ENCODE measurements at places on chromosomes 4 and X.

GRCh38 chrX:129984111-129984958, 1.9 kb downstream of the BCORL1 start:
- DNase-seq: no peak

GRCh38 chrX:137545711-137546651, 19.9 kb upstream of the ZIC3 start:
- no peak for DNase-seq

GRCh38 chrX:136199365-136199764, 51.8 kb downstream of the MAP7D3 start:
- DNase-seq: no peak

DNA sequence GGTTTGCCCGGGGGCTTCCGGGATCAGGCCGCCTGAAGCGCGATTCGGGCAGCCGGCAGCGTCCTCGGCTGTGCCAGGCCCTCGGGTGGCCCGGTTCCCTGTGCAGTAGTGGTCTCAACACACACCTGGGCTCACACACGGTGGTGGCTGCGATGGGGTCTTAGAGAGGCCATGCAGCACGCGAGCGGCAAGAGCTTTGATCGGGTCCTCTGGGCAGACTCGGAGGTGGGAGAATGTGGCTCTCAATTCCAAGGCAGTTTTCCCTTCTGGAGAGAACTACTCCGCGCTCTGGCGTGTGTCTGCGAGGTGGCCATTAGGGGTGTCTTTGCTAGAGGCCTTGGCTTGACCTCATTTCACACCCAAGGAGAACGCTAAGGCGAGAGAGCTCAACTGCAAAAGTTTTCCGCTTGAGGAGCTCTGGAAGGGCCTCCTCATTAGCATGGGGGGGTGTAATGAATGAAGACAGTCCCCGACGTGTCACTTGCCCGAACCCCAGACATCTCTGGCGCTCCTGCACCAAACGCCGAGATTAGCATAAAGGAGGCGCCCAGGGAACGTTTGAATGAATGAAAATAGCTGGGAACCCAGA, 771 bp upstream of the RBPJ start:
- DNase-seq: no peak

DNA sequence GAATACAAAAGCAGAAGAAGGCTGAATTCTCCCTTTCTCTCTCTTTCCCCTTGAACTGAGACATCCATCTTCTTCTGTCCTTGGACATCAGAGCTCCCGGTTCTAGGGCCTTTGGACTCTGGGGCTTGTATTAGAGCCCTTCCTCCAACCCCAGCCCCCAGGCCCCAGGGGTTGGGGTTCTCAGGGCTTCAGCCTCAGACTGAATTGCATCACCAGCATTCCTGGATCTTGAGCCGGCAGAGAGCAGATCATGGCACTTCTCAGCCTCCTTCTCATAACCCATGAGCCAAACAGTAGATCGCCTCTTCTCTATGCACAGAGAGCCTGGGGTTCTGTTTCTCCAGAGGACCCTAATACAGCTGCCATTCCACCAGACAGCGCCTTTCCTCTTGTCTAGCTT, 25.3 kb upstream of the CLDN24 start:
- DNase-seq: no peak

DNA sequence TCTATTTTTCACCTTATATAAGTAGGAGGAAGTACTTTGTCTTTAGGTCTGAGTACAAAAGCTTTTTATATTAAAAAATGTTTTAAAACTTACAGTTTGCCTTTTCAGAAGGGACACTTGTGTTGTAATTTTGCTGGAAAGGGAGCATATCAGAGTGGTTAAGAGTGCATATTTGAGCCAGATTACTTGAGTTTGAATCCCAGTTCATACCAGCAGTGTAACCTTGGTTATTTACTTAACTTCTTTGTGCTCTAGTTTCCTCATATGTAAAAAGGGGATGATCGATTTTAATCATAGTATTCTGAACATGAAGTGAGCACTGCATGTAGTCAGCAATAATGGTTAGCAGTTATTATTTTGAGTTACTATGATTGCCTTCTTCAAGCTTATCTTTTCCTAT, 78.3 kb upstream of the SLC4A4 start:
- DNase-seq: no peak

DNA sequence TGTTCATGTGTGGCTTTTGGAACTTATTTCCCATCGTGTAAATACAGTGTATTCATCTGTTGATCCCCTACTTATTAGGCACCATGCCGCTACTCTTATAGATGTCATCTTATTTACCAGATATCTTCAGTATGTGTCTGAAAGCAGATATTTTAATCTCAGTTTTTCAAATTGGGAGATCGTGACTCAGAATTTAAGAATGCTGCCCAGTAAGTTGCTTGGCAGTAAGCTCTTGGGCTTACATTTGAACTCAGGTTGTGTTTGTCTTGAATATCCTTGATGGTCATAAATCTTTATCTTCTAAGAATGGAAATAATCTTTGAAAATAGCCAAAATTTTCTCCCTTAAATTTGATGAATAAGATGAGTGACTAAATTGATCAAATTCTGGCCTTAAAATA, 45.9 kb upstream of the RPA4 start:
- DNase-seq: no peak

GRCh38 chr4:93896516-93896915, 68.0 kb downstream of the ATOH1 start:
- DNase-seq: no peak

DNA sequence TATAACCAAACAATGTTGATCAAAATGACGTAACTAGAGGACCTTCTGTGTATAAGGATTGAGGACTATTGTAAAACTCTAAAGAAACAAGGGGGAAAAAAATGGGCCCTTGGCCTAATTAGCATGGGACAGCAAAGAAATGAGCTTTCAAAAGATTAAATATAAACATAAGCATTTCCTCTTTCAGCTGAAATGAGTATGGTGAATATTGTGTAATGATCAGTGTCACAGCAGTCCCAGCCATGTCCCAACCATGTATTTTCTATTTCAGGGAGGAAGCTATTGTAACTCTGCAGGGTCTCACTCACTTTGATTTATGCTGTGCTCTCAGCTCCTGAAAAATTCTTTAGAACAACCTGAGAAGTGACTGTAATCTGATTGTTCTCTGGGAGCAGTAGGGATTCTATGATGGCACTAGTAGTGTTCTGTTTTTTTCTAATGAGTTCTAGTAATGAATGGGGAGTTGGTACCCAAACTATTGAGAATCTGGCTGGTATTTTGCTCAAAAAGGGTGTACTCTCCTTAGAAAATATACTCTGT, 25.8 kb downstream of the ANXA10 start:
- no peak for DNase-seq

DNA sequence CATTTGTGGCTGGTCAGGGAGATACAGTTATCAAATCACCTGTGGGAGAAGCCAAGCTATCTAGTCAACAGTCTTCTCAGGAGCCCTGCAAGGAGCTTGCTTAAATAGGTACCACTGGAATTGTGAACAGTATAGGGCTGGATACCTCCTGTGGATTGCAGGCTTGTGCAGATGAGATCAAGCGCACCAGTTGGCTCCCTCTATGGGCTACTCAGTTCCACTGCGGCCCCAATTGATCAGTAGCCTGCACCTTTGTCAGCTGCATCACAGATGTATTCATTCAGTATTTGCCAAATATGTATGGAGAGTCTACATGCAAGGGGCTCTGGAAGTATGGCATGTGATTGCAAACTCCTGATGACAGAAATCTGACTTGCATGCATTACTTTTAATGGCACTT, 28.6 kb downstream of the TEX13A start:
- DNase-seq: no peak

- no peak for DNase-seq
These were observed 16.2 kb downstream of the GPAT3 start for GRCh38 chr4:83552083-83552482.

GRCh38 chrX:74419864-74420195, 1.5 kb upstream of the SLC16A2 start:
- no peak for DNase-seq

DNA sequence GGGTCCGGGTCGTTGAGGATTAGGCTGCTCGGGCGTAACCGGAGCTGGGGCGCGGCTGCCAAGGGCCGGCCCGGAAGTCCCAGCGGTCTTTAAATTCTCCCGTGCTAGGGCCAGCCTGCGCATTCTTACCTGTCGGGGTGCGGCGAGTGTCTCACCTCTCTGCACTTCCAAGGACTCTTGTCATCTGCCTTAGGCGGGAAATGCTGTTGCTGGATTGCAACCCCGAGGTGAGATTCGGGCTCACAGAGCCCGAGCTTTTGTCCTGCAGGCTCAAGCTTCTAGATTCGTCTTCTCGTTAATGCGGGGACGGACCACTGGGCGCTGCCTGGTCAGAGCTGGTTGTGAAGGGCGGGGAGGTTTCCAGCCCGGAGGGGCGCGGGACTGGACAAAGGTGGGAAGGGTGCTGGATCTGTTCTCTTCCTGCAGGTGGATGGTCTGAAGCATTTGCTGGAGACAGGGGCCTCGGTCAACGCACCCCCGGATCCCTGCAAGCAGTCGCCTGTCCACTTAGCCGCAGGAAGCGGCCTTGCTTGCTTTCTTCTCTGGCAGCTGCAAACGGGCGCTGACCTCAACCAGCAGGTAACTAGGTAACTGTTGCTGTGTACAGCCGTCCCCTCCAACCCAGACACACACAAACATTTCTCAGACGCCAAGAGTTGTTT, at the start of gene ANKRD37:
TSS of gene ANKRD37 (plus strand) at position 118 of the 662 bp plus-strand sequence. CDS start at position 201, 83 bp downstream.
- DNase-seq: no peak

DNA sequence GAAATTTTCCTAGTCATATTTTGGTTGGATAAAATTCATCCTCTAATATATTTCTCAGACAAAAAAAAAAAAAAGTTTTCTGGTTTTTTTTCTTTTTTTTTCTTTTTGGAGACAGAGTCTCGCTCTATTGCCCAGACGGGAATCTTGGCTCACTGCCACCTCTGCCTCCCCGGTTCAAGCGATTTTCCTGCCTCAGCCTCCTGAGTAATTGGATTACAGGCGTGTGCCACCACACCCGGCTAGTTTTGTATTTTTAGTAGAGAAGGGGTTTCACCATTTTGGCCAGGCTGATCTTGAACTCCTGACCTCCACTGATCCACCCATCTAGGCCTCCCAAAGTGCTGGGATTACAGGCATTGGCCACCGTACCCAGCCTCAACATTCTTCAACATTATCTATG, 432.7 kb upstream of the PABPC4L start:
- DNase-seq: no peak

GRCh38 chr4:154877110-154877760, 96.2 kb downstream of the RBM46 start:
- no peak for DNase-seq

DNA sequence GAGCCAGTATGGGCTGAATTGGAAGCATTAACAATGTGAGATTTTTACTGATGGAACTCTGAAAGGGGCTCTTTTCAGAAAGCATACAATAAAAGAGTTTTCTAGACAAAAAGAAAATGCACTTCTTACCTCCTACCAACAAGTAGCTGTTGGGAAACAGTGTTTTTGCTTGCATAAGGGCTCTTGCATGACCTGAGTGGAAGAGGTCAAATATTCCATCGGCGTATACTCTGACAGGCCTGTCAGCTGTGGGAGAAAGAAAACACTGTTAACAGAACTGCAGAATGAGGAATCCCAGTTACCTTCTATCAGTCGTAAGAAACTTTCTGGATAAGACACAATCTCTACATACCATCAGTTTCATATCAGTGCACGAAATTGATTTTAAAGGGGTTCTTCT, 39.5 kb downstream of the PCYT1B start:
- DNase-seq: no peak

GRCh38 chr4:17817027-17817426, 6.2 kb downstream of the NCAPG start:
- DNase-seq: no peak

GRCh38 chrX:34770511-34770910, 113.4 kb upstream of the TMEM47 start:
- no peak for DNase-seq

GRCh38 chr4:173461170-173461569, 62.3 kb upstream of the SCRG1 start:
- no peak for DNase-seq

DNA sequence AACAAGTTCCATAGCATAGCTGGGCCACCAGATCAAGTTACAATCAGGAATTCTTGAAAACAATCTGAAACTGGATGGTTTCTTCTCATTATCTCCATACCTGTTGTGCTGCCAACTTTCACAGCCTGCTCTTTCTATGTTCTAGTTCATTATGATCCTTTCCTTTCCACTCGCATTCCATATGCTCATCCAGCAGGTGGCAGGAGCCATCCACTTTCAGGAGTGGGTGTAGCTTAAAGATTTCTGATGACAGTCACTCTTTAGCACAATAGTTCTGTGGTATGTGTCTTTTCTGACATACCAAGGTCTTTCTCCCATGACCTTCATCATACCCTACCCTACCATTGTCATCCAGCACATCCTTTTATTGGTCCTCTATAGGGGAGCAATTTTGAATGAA, 46.4 kb downstream of the PAGE2 start:
- no peak for DNase-seq

DNA sequence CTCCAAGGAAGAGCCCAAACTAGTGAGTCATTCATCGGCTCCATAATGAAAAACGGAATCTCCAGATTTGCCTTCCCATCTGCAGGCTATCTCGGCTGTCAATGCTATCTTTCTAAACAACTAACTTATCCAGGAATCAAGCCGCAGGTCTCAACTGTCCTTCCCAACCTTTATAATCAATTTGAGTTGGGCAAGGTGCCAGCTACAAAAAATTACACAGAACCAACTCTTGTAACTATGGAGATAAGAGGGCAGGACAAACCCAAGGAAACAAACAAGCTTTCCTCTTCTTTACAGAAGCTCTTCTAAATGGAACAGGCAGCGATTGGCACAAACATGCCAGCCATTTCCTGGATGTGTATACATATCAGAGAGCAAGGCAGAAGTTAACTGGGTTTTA, 61.2 kb upstream of the RAI2 start:
- DNase-seq: no peak

DNA sequence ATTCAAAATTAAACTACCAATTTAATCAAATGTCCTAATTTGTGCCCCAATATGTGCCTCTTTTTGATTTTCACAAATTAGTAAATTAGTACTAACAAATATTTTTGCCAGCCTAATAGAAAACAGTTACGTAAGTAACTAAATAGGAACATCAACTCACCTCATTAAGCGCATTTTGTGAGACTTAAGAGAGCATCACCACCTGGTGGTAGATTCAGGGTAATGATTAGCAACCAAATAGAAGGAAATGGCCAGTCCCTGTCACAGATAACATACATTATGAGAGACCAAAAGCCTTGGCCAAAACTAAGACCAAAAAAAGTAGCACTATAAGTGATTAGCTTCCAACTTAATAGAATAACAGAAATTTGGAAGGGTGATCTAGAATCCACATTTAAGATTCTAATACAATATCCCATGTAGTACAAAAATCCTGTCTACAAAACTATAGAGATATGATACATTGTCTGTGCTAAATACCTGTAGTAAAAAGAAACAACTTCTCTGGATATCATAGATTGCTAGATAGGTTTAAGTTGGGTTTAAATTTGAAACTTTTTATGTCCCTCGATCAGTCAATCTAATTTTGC, 46.7 kb downstream of the C4orf46 start:
- DNase-seq: no peak

DNA sequence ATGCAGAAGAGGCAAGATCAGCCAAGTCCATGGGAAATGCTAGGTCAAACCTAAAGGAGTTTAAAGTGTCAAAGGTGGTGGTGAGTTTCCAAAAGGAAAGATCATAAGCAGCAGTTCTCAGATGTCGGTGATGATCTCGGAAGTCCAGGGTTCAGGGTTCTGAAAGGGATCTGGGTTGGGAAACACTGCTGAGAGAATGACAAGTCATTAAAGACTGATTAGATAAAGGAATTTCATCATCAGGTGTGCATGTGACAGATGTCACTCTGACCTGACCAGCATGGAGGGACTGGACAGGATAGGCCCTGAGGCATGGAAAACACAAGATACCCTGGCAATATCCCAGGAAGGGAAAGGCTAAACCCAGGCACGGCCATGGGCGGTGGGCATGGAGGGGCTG, 195.7 kb upstream of the TBL1X start:
- DNase-seq: no peak

GRCh38 chr4:103318327-103318726, 120.2 kb upstream of the CENPE start:
- DNase-seq: no peak

All from stimulated activated CD4-positive, alpha-beta T cell treated with anti-CD3 and anti-CD28 coated beads, Interleukin-1b, Interleukin-23, amount 100 ng/mL, for 1 hour (primary cell).